CD4-positive, alpha-beta T cell (primary cell): ENCODE measurements at places on chromosomes 3 and 15. TPM values are rescaled to one million over a fixed set of nuclear protein-coding genes. Genes with fewer than 3 reads are reported as not detected.

DNA sequence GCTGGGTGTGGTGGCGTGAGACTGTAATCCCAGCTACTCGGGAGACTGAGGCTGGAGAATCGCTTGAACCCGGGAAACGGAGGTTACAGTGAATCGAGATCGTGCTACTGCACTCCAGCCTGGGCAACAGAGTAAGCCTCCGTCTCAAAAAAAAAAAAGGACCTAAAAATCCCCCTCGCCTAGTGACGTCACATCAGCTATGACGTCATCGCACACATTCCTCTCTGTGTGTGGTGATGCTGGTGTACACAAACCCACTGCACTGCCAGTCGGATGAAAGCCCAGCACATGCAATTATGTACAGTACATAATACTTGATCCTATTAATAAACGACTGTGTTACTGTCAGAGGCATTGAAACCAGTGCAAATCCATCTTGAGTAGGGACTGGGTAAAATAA is 40.2 kb upstream of the SEC61A1 start:
- no peak for DNase-seq

- DNase-seq, result no peak
Measured at GRCh38 chr3:13483988-13484695, 4.0 kb downstream of the HDAC11 start.

GRCh38 chr15:47493357-47494247 is 223.7 kb upstream of the SEMA6D start:
- DNase-seq, result no peak

DNA sequence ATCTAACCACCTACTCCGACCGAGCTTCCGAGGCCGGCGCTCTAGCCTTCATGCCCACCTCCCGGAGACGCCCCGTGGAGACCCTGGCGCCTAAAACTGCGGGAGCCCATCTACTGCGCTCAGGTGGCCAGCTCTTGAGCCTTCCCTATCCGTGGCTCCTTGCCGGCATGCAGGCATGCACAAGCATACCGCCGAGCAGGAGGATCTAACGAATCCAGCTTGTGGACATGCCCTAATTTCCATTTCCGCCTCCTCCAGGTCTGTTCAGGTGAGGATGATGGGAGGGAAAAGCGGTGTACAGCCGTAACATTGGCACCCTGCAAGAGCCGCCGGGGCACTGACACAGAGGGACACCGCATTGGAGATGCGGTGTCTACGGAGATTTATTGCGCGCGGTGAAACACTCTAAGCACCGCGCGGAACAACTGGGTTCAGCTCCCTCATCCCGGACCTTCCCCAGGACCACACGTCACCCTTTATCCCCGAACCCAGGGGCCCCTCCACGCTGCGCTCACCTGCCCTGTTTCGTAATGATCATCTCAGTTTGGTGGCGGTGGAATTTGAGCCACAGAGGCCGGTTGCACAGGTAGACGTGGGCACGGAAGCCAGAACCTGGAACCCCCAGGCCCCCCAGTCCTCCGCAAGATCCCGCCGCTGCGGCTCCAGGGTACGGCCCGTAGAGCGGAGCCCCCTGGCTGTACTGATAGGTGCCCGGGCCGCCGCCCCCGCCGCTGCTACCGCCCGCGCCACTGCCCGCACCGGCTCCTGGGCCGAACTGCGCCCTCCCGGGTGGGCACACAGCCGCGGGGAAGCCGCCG is 1.0 kb downstream of the EOMES start:
- no peak for DNase-seq

DNA sequence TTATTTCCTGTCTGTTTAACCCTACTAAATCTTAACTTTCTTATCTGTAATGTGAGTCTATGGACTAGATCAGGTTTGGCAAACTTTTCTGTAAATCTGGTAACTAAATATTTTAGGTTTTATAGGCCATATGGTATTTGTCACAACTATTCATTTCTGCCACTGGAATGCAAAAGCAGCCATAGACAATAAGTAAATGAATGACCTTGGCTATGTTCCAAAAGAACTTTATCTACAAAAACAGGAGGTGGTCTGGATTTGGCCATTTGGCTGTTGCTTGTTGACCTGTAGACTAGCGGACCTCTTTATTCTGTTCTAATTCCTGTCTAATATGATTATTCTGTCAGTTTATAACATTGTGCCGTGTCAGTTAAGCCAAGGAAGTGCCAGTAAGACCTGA is 314.2 kb downstream of the LPP start:
- no peak for DNase-seq

GRCh38 chr3:143989461-143989860 is 17.8 kb downstream of the DIPK2A start:
- no peak for DNase-seq

The NLGN1 gene
- not detected for total RNA-seq

The MANF gene
- 26.4 TPM for total RNA-seq

DNA sequence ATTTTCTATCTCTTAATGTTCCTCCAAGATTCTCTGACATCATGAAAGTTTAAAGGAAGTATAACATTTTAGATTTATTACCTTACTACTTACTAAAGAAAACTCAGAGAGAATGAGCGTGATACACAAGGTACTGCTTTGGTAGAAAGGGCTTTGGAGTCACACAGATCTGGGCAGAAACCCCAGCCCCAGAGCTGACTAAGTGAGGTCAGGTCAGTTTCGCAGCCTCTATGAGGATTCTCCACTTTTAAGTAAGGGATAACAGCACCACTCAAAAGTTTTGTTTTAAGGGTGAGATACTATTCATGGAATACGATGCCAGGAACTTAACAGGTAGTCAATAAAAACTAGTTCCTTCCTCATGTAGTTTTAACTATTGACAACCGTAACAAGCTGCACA is 76.1 kb downstream of the CLDN11 start:
- no peak for DNase-seq
